ENCODE measurements at places on chromosomes 16 and 17.

DNA sequence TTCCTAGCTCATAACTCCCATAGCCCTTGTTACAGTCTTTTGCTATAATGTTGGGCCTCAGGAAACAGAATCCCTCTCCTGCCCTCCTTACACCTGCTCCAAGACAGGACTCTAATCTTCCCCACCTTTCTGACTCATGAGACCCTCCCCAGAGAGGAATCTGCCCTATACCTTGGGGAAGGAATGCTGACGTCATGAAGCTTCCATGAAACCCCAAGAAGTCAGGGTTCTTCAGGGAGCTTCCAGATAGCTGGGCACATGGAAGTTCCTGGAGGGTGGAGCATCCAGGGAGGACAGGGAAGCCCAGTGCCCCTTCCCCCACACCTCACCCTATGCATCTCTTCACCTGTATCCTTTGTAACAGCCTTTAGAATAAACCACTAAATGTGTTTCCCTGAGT lies 285.7 kb downstream of the SOX9 start:
- DNase-seq: no peak

DNA sequence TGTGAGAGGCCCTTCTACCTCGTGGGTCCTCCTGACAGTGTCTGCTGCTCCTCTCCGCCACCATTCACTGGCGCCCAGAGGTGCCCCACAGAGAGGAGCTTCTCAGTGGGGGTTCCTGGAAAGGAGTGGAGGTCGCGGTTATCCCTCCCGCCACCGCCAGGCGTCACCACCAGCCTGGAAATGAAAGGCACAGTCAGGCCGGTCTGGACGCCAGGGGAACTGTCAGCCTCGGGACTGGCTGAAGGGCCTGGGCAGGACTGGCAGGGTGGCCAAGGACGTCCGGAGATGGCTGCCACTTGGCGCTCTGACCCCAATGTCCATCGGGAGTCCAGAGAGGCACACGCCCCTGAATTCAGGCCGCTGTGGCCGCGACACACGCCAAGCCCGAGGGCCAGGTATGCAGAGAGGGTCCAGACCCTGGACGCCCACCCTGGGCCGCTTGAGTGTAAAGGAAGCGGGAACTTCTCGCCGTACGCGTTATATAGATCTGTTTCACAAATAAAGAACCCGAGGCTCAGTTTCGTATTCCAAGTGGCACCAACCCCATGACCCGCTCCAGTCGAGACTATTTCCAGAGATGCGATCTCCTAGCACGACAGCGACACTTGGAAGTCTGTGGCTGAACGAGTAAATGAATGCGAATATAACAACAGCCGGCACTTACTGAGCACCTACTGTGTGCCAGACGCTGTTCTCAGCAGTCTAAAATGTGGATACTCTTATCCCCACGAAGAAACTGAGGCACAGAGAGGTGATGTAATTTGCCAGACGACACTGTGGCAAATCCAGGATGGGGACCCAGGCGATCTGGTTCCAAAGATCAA lies 7.6 kb upstream of the NXPH3 start:
- DNase-seq: peak; percentile 79

DNA sequence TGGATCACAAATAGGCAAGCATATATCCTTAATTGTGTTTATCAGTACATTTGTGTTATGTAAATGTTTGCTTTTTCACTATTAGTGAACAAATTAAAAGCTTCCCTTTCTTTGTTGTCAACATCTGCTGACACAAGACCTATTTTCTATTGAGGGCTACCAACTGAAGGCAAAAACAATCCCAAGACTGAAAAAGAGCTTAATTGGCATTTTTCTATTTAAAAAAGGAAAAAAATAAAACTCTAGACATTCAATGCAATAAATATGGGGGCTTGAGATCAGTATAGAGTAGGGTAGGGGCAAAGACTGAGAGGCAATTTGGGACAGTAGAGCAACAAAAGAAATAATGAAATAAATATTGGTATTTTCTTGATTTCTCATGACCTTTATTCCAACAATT lies 24.2 kb downstream of the OMG start:
- DNase-seq: no peak

DNA sequence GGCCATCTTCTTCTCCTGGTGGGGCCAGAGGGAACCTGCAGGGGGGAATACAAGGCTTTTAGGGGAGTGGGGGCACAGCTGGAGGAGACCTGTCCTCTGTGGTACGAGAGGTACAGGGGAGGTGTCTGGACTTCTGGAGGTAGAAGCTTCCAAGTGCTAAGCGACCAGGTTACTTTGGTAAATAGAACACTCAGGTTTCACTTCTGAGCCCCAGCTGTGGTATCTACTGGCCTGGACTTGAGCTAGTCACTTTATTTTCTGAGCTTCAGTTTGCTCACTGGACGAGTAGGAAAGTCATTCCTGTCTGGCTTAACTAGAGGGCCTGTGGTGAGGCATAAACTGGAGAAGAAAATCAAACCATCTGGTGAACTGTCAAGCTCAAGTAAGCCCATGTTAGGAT lies at the start of gene HEATR9:
Gene HEATR9, minus strand, starts transcription at position 155 of the 400 bp plus-strand sequence. Its CDS starts 149 bp downstream, at position 6.
- no peak for DNase-seq

DNA sequence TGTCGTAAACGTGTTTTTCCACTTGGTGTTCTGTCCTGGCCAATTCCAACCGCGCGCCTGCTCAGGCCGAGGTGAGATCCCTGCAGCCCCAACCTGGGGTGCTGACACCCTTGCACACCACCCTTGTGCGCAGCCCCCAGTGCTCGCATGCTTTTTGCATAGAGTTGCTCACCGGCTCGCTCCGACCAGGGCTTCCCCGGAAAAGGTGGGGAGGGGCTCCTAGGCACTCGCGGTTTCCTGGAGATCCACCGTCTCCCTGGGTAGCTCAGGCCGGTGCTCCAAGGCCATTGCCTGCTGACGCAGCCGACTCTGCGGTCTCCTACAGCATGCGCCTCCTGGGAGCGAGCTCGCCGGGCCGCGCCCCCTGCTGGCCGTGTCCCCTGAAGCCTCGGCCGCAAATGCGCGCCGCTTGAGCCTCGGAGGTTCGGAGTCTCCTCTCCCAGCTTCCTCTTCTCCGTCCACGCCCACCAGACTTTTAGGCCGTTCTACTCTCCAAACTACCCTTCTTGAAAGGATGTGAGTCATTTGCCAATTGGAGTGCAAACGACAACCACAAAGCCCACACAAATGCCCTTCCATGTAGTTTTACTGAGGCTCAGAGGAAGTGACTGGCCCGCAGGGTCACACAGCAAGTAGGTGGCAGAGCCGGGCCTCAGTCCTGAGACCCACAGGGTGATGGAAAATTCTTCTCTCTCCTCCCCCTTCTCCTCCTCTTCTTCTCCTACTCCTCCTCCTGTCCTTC lies 7.2 kb upstream of the PDP2 start:
- peak; percentile 94 for DNase-seq

- DNase-seq: no peak
Measured at GRCh38 chr16:85794696-85795095, 4.6 kb downstream of the EMC8 start.

DNA sequence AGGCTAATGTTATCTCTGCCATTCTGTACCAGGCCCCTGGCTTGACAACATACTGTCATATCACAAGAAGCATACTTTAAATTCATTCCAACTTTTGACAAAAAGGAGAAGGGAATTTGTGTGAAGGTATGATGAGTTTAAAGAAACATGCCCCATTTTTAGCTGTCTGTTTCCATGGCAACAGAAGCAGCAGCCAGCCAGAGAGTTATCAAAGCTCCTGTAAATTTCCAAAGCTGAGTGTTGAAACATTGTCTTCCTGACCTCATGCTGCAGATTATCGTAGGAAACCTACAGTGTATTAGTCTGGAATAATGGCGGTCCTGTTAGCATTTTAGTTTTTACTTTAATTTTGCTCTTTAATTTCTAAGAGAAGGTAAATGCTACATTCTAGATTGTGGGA lies 124.9 kb downstream of the MRTFB start:
- DNase-seq: no peak

Measured in hematopoietic multipotent progenitor cell treated with erythropoietin and hydrocortisone succinate and interleukin-3 and kit ligand, for 8 days (in vitro differentiated cells).